ENCODE measurements at places on chromosomes 16 and 17.

DNA sequence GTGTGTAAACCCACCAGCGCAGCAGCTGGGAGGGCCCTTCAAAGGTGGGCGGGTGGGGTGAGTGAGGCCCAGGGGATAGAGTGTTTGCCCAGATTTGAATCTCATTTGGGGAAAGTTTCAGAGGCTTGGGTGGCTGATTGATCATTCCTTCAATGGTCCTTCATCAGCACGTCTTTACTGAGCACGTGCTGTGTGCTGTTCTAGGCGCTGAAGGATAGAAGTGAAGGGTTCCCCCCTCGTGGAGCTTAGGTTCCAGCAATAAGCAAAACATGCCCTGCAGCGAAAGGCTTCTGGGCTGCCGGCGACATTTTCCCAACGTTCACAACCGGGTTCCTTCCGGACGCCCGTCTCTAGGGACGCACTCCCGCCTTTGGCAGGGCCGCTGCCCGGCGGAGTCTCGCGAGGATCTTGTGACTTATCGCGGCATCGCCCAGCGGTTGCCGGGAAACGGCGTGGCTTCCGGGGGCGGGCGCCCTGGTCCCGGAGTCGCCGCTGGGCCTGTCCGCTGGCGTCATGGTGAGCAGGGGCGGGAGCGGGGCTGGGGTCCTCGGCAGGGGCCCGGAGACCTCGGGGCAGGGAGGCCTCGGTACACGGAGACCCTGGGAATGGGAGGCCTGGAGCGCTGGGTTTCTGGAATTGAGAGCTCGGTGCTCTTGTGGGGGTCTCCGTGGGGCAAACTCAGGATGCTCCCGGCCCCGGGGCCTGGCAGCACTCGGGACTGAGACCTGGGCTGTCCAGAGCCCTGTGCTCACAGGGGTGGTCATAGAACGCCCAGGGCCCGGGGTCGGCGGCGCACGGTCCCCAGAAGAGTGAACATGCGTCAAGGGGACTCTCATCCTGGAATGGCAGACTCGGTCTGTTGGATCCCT, 3.2 kb upstream of the DBNDD1 start:
- DNase-seq = peak; percentile 91

DNA sequence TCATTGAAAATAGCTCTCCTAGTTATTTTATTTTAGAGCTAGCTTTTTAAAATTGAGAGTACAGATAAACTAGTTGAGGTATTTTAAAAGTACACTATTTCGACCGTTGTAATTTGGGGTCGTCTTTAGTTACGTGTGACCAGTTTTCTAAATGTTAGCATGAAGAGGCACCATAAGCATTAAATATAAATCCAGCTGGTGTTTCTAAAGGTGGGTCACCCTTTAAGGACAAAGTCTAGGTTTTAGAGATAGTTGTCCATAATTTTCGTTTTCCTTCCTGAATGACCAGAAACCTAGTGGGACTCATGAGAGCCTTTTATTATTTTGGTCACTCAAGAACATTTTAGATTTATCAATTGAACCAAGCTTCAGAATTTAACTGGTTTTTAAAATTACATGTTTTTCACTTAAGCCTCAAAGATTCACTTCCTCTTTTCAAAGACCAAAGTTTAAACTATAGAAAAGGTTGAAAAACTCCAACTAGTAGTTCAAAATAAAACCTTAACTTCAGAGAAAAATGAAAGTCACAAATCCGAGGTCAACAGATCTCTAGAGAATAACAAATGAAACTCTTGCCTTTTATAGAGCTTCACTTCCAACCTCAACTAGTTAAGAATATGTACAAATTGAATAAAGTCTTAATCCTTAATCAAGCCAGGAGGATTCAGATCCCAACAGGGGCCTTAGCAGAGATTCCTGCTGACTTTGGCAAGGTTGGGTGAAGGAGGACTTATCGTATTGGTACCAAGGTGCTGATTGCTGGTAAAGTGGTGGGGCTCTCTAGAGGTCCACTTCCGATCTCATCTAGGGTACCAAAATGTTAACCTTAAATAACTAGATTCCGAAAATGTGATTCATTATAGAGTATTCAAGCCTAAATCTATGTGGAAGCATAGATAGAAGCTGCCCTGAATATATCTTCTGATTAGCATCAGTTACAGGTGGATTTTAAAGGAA, 32.5 kb downstream of the PHKB start:
- DNase-seq = no peak

GRCh38 chr17:59521465-59522126, 43.8 kb upstream of the DHX40 start:
- peak; percentile 65 for DNase-seq

- no peak for DNase-seq
Observed at GRCh38 chr16:87595712-87596111, 6.6 kb upstream of the JPH3 start.

GRCh38 chr17:48239603-48239995, 132.0 kb downstream of the SNX11 start:
- no peak for DNase-seq
